ENCODE measurements at places on chromosomes 5 and 9.

GRCh38 chr5:134506054-134507039, 19.1 kb upstream of the JADE2 start:
- no peak for DNase-seq

GRCh38 chr5:43315263-43315662, 2.1 kb upstream of the HMGCS1 start:
- no peak for DNase-seq

DNA sequence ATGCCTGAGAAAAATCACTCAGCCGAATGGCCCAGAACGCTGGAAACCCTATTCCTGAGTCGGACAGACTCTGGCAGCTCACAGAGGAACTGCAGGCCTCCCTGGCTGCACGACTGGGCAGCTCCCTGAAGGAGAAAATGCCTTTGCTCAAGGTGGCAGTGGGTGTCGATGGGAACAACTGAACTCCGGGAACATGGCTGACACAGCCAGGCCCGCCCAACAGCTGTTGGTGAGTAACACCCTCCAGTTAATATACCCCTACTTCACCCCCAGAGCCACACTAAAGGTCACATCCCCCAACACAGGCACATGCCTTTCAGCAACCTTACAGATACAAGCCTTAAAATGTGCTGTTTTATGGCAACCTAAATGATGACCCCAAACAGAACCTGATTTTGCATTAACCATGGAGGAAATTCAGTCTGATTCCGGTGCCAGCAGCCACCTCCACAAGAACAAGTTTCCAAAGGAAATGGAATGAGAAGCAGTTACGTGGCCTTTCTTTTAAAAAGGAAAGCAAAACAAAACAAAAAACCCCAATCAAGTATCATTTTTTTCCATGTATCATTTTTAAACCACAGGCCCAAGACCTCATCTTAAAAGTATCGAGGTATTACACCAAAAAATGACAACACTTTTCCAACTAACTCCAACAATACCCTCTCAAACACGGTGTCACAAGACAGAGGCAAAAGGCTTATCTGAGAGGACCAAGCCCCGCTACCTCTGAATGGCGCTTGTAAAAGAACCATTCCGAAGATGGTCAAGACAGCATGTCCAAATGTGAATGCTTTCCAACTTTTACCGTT, 3.1 kb downstream of the KLF9 start:
- no peak for DNase-seq

DNA sequence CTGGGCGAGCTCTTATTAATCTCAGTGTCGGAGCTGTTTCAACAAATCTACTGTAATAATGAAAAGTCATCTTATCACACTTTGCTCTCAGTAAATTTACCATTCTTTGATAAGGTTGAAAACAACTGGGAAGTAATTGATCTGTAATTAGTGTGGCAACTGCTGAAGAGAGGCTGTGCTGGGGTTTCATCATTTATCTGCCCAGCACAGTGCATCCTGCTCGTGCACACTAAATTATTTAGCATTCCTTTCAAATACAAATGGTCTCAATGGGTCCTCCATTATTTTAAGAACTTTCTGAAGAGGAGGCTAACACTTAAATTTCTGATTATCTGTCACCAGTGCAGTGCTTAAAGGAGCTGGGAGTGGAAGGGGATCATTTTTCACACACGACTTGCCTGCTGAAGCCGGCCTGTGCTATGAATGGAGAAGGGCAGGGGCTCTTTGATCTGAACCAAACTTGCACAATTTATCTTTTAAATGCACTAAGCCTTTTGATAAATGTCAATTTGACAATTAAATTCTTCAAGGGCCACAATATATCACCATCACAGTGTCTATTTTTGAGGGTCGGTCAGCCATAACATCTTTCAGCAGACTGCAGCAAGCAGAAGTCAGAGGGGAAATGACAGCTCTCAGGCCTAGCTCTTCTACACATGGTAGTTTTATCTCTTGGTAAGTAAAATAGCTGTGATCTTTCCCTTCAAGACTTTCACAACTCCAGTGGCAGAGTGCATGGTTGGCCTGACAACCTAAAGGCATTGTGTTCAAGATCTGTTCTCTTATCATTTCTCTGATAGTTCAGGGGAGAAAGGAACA, 106.4 kb upstream of the EFNA5 start:
- DNase-seq = no peak

- DNase-seq = peak; percentile 90
Measured at GRCh38 chr9:34993502-34994259, 4.1 kb downstream of the DNAJB5 start.

DNA sequence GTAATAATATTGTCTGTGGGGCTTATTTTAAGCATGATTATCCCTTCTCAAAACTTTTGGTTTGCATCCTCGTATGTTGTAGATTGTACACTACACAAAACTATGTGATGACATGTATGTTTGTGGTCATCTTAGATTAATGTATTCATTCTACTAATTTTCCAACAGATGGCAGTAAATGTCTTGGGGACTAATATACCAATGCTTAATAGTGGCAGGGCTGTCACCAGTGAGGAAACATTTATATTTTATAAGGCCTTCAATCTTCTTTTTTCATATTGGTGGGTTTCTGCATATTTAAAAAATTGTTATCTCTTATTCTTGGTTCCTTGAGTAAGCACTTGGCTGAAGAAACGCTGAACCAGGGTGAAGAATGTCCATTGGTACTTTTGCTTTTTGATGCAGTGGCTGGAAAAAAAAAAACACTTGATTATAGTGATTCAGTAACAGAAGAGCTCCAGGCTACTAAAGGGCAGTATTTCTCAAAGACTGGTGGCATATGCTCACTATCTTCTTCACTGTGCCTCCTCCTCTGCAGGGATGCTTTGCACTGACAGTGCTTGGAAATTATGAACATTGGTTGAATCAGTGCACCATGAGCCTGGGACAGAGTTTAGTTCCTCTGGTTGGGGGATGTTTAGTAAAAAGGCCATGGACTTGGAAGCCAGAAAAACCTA, 530.3 kb downstream of the RASEF start:
- no peak for DNase-seq

DNA sequence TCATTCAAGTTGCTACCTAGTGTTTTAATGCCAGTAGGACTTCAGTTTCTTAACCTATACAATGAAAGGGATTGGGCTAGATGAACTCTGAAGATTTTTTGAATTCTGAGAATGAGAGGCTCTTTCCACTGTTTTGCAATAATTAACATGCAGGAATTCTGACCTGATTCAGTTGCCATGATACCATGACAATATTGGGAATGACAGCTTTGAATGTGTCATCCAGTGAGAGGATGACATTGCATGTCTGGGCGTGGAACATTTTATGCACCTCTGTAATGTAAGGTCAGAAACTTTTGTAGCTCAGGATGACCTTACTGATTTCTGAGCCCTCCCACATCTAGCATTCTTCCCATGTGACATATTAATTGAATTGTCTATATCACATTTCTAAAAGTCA, 30.6 kb upstream of the SPINK5 start:
- no peak for DNase-seq

GRCh38 chr5:17277907-17278306, 60.5 kb downstream of the BASP1 start:
- DNase-seq = no peak

DNA sequence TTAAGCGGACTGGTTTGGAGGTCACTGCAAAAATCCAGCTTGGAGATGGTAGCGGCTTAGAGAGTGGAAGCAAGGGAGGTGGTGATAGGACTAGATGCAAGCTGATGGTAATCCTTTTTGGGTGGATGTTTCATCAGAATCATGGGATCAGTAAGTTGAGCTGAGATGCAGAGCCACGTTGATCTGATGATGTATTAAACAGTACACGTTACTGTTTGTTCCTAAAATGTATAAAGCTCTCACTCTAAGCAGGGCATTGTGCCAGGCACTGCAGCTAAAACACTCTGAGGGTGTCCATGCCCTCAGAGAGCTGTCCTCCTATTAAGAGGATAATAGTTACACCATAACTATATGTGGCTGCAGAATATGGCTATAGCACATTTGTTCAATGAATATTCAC, 93.1 kb downstream of the JAKMIP2 start:
- DNase-seq = no peak

GRCh38 chr9:37251452-37251851, 131.1 kb downstream of the ZCCHC7 start:
- DNase-seq = no peak

- no peak for DNase-seq
Measured at GRCh38 chr9:94269264-94269663, 10.2 kb downstream of the ZNF169 start.

- no peak for DNase-seq
Measured at GRCh38 chr9:12464910-12465512, 228.2 kb upstream of the TYRP1 start.

GRCh38 chr9:82363682-82364081, 375.1 kb downstream of the SPATA31D1 start:
- DNase-seq = no peak

DNA sequence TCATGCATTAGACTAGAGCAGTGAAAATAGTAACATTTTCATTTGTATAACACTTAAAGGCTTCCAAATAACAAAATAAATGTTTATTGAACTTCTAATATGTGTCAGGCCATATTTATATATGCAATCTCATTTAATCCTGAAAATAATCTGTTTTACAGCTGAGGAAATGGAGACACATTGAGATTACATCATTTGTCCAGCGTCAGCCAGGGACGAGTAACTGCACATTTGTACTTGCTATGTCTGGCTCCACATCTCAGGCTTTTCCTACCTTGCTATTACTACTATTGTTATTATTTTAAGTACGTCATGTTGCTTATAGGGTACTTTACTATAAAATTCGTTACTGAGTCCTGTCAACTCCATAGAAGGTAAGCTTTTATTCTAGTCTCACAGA, 3.8 kb upstream of the C9 start:
- DNase-seq = no peak

DNA sequence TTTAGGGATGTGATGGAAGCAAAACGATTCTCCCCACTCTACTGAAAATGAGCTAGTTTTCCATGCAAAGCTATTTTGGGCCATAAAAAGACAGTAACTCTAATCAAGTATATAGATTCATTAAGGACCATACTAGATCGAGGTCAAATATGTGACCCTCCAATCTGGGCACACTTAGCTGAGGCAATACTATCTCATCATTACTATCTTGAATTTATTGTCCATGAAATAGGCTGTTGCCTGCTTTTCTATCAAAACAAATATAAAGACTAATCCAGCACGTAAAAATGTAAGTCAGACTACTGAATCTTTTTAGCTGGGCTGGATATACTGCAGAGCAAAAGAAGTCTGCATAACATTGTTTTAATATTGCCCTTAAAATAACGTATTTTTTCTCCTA, 943.1 kb downstream of the NR2F1-AS1 start:
- DNase-seq = no peak

DNA sequence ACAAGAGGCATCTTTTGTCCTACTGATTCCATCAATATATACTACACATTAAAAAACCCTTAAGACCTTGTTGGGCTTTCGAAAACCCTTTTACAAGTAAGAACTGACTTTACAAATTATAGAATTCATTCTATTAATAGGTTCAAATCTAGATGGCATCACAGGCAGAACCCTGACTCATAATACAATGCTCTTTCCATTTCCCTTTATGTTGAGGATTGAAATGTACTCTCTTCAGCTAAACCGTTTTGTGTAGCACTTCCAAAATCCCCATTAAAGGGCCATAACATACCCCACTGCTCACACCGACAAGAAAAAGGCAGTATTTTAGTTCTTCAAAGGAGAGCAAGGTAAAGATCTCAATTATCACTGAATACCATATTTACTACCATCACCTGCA, 11.2 kb downstream of the CSNK1A1 start:
- DNase-seq = no peak

DNA sequence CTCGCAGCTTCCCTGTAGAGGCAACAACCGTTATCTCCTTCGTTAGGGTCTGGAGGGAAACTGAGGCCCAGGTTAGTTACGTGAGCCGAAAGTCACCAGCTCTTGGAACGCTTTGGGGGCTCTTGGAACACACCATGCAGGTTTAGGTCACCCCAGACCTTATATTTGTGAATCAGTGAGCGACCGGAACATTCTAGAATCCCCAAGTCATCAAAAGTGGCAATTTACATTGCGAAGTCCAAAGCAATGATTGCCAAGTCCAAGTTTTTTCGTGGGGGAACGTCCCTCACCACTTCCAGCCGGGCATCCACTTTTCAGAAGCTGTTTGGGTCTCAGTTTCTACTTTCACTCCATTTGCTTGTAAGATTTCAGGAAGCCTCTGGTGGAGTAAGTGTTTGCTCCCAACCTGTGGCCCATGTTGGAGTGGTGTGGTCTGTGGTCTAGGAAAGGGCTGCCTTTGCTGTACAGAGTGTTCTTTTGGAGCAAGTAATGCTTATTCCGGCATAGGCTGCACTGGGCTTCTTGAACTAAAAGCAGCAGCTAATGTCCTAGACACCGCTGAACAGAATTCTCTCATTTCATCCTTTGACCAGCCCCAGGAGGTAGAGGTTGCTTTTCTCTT, 32.8 kb upstream of the SPRY4 start:
- DNase-seq = no peak

GRCh38 chr5:170161069-170161468, 55.4 kb downstream of the FOXI1 start:
- DNase-seq = no peak

DNA sequence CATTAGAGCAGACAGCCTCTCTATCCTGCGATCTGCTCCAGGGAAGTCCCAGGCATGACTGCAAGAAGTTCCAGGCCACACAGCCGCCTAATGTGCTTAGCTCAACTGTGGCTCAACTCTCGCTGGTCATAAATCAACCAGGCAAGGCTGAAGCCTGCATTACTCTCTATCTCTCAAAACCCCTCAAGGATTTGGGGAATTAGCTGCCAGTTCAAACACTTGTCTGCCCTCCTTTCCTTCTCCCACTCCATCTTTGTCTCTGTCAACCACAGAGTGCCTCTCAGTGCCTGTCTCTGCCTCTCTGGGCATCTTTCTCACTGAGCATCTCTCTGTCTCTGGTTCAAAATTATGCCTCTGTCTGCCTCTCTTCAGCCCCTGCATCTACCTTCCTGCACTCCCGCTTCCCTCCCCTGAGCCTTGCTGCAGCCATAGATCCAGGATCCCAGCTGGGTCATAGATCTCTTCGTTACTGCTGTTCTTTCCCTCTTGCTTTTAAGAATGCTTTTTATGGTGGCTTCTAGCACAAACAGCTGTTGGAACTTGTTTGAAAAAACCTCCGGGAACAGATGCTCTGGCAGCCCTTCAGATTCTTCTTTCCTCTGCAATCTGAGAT, 27.9 kb upstream of the GALNT10 start:
- DNase-seq = no peak

Data from vagina (tissue), 2 donors.